ENCODE measurements at places on chromosomes 7 and 10.

GRCh38 chr7:20661884-20662283 lies 46.4 kb downstream of the ABCB5 start:
- no peak for DNase-seq

DNA sequence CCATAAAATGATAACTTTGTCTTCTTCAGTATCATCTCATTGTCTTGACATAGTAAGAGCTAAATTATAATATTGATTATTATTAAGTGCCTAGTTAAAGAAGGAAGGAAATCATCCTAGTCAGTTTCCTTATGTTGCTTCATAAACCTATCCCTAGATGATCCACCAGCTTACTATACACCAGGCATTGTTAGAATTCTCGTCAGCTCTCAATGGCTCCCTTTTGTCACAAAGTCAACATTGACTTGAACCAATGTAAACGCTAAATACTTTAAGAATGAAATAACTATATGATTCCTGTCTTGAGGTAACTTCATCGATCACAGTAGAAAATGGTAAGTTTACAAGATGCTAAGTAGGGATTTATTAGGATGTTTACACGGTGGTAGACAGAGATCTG lies 1162.9 kb downstream of the CNTNAP2 start:
- DNase-seq, result no peak

DNA sequence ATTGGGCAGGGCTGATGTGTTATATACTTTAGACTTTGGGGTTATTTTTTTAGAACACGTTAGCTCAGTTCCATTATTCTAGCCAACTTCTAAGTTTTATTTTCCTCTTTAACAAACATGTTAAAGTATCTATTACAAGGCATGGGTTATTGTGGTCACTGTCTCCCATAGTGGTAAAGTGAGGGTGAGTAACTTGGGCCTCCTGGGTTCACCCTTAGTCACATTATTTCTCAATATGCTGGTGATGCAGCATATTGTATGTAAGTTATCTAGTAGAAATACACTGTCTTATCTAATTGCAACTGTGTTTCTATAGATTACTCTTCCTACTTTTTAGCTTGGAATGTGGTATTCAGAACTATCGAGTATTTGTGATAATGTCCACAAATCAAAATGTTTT lies 65.9 kb downstream of the BBS9 start:
- no peak for DNase-seq

DNA sequence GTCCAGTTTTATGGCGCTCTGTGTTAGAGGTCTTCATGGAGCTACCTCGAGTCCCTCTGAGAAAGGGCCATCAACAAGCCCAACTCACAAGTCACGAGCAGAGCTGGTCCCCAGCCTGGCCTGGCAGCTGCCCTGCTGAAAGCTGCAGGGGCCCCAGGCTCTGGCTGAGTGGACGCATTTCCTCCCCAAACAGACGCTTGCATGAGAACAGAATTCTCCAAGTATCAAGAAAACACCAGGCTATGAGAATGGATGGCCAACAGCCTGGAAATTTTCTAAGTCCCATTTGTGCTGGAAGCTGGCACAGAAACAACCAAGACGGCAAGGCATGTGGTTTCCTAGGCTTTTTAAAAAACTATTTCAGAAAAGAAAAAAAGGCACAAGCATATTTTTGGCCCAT lies 114.8 kb downstream of the FAM53B start:
- no peak for DNase-seq

DNA sequence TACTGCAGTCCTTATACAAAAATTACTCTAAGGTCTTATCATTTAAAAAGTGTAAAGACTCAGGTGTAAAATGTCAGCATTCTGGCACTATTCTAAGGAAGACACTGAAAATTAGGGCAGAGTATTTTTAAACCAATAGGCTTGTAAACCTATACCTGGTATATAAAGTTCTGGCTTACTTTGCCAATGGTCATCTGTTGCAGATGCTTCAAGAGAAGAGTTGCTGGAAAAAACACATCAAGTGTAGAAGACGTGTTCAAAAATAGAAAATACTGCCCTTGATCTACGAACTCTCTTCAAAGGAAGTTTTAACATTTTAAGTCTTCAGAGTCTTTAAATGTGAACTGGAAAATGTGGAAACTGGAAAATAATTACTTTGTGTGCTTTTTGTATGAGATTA lies 23.9 kb downstream of the NT5C3A start:
- DNase-seq, result no peak

DNA sequence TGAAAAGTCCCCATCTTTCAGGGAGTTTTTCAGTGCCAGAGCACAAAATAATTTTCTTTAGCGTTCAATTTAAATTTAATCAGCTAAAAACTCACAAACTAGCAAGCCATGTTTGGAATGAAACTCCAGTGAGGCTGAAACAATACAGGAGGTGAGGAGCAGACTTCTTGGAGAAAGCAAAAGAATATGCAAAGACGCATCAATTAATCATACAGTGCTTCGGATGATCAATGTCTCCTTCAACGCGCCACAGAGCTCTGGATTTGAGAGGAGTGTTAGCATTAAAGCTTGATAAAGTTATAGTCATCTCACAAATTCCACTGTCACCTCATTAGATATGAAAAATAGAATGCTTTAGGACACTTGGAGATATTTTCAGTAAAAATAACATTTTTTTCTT lies 248.0 kb downstream of the WDR11 start:
- no peak for DNase-seq

GRCh38 chr7:131244259-131244852 lies 83.3 kb upstream of the MKLN1 start:
- DNase-seq, result no peak

DNA sequence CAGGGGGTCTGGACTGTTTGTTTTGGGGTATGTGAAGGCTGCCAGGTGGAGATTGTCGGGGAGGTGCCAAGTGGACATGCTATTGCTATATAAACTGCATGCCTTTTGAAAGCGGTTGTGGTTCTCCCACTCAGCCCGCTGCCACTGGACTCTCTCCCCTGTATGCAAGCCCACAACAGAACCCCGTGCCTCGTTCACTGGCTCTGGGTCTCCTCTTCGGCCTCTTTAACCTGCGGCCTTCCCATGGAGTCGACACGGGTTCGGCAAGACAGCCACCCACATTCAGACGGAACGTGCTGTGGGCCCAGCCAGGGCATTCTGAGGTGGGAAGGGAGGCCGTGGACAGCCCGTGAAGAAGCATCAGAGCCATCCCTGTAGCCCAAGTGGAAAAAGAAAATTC lies 50.3 kb downstream of the SVIL start:
- DNase-seq, result no peak

GRCh38 chr7:29825775-29826529 lies 19.6 kb downstream of the WIPF3 start:
- DNase-seq, result no peak

DNA sequence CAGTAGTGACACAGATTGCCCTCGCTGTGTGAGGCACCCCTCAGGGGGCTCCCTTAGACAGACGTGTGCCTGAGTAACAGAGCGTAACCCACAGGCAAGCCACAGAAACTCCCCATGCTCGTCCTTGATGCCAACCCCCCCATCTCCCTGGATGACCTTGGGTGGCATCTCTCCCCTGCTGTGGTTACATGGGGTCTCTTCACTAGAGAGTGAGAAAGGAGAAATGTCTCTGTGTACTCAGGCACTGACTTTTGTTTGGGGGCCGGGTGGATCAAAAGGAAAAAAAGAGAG lies 1.1 kb upstream of the ASB10 start:
- no peak for DNase-seq

All from activated T-helper 2 cell treated with anti-CD3 and anti-CD28 coated beads, Interferon-gamma antibody, Interleukin-2, Interleukin-4, amounts not matched to agents 10 μg/mL and 5 μg/mL and 100 μg/mL, durations not matched to agents 14 hours and 24 hours and 36 hours (primary cell).